ENCODE measurements at places on chromosomes 16 and 17.

GRCh38 chr17:15513058-15513791 is 45.8 kb upstream of the CDRT4 start:
- no peak overlapping the region for H3K4me3 ChIP-seq
- H3K4me1 ChIP-seq, result peaks cover 2% of the 10 kb centered on the region
- H3K27ac ChIP-seq, result no peak overlapping the region
- peaks cover 25% of the 10 kb centered on the region for H3K36me3 ChIP-seq

- peaks cover 23% of the 10 kb centered on the region for H3K36me3 ChIP-seq
- no peaks in the 10 kb centered on the region for H3K4me1 ChIP-seq
These were observed 107.9 kb downstream of the KATNIP start for GRCh38 chr16:27657811-27658210.

- H3K36me3 ChIP-seq, result no peaks in the 10 kb centered on the region
- DNase-seq, result no peak
- H3K4me1 ChIP-seq, result peaks cover 33% of the 10 kb centered on the region
These were observed 2.3 kb downstream of the TMEM107 start for GRCh38 chr17:8173871-8174322.

DNA sequence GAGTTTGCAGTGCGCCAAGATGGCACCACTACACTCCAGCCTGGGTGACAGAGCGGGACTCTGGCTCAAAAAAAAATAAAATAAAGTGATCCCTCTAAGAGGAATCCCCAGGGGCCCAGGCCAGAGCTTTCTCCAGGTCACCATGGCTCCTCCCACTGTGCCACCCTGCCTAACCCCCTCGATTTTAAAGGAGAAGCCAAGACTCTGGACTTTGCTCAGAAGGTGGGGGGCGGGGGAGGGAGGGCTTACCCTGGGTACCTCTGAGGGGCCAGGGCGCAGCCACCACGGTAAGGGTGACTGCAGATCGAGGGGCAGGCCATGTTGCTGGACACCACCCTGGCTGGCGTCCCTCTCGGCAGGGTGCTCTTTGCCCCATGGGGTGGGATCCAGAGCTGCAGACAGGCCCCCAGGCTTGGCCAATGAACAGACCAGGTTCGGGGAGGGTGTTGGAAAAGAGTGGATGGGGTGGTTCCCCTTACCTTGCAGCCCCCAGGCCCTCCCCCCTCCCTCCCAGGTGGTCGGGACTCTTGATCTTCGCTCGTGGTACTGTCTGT is 455 bp upstream of the GRB7 start:
- peaks cover 2% of the 10 kb centered on the region for H3K36me3 ChIP-seq
- H3K27me3 ChIP-seq, result peaks cover 22% of the 10 kb centered on the region
- H3K4me3 ChIP-seq, result no peak overlapping the region
- H3K4me1 ChIP-seq, result peaks cover 24% of the 10 kb centered on the region
- DNase-seq, result no peak

- H3K4me3 ChIP-seq, result no peak overlapping the region
- no peak overlapping the region for H3K27ac ChIP-seq
- peaks cover 7% of the 10 kb centered on the region for H3K4me1 ChIP-seq
- no peak for DNase-seq
These were observed 244.9 kb downstream of the STX8 start for GRCh38 chr17:9330611-9331271.

- no peak overlapping the region for H3K4me3 ChIP-seq
- no peak for DNase-seq
- H3K36me3 ChIP-seq, result peaks cover 60% of the 10 kb centered on the region
These were observed 51.9 kb downstream of the ZZEF1 start for GRCh38 chr17:4090898-4091297.

DNA sequence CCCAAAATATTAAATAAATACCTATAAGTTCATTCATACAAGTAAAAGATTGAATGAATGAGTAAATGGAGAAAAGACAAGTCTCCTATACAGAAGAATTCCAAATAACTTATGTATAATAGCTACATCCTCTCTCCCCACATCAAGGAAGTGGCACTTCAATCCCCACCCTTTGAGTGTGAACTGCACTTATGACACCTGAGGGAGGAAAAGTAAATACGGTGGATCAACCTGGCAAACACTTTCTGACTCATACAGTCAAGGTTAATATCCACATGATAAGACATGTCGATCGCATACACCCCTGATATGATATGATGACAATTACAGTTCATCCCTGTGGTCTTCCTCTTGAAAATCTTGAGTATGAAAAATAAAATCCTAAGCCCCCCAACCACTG is 18.0 kb downstream of the SLFN12L start:
- H3K27ac ChIP-seq, result no peak overlapping the region
- no peak for DNase-seq
- no peaks in the 10 kb centered on the region for H3K36me3 ChIP-seq
- peaks cover 14% of the 10 kb centered on the region for H3K27me3 ChIP-seq

GRCh38 chr17:3956327-3956957 is 7.8 kb downstream of the ATP2A3 start:
- peak overlapping the region; percentile 86 for H3K27ac ChIP-seq
- peaks cover 50% of the 10 kb centered on the region for H3K4me1 ChIP-seq
- no peak for DNase-seq
- peak overlapping the region; percentile 68 for H3K4me3 ChIP-seq

DNA sequence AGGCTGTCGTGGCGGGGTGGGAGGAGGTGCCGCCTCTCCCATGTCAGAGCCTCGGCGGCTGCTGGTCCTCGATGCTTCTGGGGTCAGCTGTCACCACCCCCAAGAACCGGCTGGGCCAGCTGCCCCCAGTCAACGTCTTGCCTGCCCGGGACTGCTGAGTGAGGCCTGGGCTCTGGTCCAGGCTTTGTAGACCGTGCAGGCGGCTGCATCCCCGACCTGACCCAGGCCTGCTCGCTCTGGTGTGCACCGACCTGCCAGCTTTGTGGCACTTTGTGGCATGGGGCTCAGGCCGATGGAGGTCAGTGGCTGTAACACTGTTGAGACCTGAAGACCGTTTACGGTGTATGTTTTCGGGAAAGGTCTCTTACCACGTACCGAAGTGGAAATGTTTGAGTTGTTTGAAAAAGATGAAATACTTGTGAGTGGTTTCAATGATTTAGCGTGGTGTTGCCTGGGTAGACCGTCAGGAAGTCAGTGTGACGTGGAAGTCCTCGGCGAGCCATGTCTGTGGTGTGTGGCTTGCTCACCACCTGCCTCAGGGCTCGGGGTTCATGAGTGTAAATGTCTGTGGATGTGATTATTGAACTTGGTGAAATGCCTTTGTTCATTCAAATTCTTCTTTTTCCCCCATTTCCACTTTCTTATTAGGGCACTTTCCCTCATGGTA is 53.2 kb upstream of the ZNF750 start:
- H3K27ac ChIP-seq, result peak overlapping the region; percentile 83
- peaks cover 14% of the 10 kb centered on the region for H3K36me3 ChIP-seq
- H3K4me3 ChIP-seq, result no peak overlapping the region

GRCh38 chr17:28750178-28751047 is 6.6 kb downstream of the TRAF4 start:
- peaks cover 7% of the 10 kb centered on the region for H3K36me3 ChIP-seq
- DNase-seq, result peak; percentile 92
- peak overlapping the region; percentile 62 for H3K27ac ChIP-seq
- no peak overlapping the region for H3K4me3 ChIP-seq

DNA sequence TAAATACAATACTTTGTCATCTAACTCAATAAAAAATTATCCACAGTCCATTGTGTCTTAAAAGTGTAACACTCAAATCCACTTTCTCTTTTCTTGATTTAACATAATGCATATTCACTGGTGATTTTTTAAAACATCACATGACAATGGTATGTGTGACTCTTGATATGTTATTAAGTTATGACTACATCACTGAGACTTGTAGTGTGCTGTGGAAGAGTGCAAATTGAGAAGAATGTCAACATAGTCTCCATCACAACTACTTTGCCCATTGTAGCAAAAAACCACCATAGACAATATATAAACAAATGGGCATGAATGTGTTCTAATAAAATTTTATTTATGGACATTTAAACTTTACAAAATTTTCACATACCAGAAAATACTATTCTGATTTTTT is 380.7 kb upstream of the PMFBP1 start:
- no peak for DNase-seq
- no peak overlapping the region for H3K27ac ChIP-seq
- no peaks in the 10 kb centered on the region for H3K4me1 ChIP-seq
- peaks cover 9% of the 10 kb centered on the region for H3K36me3 ChIP-seq
- no peak overlapping the region for H3K4me3 ChIP-seq

DNA sequence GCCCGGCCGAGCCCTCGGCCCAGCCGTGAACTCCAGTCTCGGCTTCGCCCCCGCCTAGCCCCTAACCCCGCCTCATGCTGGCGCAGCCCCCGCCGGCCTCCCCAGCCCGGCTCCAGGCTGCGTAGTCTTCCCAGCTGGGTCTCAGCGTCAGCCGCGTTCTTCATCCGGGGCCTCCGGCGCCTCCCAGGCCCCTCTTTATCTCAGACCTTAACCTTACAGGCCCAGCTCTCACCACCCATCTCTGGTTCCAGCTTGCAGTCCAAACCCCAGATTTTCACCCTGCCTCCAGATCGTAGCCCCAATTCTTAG is at the start of gene PROCA1:
Gene PROCA1 (minus strand): TSS at position 166 of the 309 bp plus-strand sequence. CDS start 228 bp downstream, outside the sequence.
- no peak for DNase-seq
- no peaks in the 10 kb centered on the region for H3K36me3 ChIP-seq
- peak within 1 kb of the TSS; percentile 94 for H3K4me3 ChIP-seq
- H3K27ac ChIP-seq, result peak within 1 kb of the TSS; percentile 95
- peaks cover 2% of the 10 kb centered on the region for H3K27me3 ChIP-seq

- peaks cover 18% of the 10 kb centered on the region for H3K36me3 ChIP-seq
- peaks cover 18% of the 10 kb centered on the region for H3K4me1 ChIP-seq
- H3K27ac ChIP-seq, result no peak overlapping the region
- no peak overlapping the region for H3K4me3 ChIP-seq
- no peaks in the 10 kb centered on the region for H3K27me3 ChIP-seq
These were observed 4.4 kb downstream of the PSMC3IP start for GRCh38 chr17:42573095-42573494.

DNA sequence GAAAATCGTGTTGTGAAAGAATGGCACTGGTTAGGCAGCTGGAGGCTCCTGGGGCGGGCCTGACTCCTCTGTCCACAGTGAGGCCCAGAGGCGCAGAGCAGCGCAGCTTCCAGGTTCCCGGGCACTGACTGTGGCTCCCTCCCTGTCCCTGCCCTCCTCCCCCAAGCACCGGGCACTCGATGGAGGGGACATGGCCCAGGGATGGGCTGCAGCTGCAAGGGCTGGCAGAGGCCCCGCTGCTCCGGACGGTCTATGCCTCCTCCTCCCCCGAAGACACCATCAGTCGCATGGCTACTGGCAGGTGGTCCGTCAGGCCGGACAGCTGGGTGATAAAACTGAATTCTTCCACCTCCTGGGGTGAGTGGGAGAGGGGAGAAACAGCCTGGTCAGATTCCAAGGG is 50.1 kb downstream of the PRMT7 start:
- DNase-seq, result no peak
- H3K4me3 ChIP-seq, result no peak overlapping the region
- H3K36me3 ChIP-seq, result peaks cover 3% of the 10 kb centered on the region
- no peaks in the 10 kb centered on the region for H3K27me3 ChIP-seq
- no peak overlapping the region for H3K27ac ChIP-seq
